ENCODE measurements at places on chromosomes 13 and 19. TPM values are rescaled to one million over a fixed set of nuclear protein-coding genes. Genes with fewer than 3 reads are reported as not detected.

The RAP2A gene
- total RNA-seq = 21.3 TPM

- DNase-seq = no peak
These were observed 2.8 kb downstream of the ZNF20 start for GRCh38 chr19:12137221-12137940.

GRCh38 chr13:106351251-106351650, 184.2 kb downstream of the EFNB2 start:
- no peak for DNase-seq

The TYROBP gene
- total RNA-seq = not detected

DNA sequence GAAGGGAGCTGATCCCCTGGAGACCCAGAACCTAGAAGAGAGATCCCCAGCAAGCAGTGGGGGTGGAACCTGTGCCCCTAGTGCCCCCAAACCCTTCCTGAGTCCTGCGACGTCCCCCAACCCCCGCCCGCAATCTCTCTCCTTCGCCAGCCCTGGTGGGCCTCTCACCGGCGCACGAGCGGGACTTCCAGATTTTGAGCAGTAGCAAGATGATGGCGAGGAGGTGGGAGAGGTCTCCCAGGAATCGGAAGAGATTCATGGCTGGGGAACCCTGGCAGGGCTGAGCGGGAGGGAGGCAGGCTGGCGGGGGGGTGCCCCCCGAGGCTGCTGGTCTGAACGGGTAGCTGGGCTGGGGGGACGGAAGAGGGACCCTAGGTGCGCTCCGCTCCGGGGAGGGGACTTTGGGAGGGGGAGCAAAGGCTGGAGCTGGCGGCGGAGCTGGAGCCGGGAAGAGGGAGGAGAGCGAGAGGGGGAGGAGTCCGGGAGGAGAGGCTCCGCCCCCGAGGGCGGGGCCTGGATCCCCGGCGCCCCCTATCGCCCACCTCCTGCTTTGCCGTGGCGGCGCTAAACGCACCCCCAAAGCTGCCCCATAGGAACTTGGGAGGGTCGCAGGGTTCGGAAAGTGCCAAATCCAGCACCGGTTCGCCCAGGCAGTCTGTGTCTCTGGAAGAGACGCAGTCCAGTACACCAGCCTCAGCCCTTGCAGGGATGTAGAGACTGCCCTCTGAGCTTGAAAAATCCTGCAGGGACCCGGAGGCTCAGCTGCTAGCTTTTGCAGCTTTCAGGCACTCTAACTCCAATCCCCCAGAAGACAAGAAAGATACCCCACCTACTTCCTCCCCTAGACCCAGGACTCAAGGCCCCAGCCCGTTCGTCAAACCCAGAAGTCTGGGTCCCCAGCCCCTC, at the start of gene KDELR1:
Gene KDELR1 (minus strand): TSS at position 452 of the 906 bp plus-strand sequence. CDS start 193 bp downstream, at position 259.
- DNase-seq = peak; percentile 62
